Dorsolateral prefrontal cortex (tissue), 122 donors: ENCODE measurements at places on chromosomes 4 and X. TPM values are rescaled to one million over a fixed set of nuclear protein-coding genes. Genes with fewer than 3 reads are reported as not detected.

Gene IL2RG
- total RNA-seq: 4.3 TPM

DNA sequence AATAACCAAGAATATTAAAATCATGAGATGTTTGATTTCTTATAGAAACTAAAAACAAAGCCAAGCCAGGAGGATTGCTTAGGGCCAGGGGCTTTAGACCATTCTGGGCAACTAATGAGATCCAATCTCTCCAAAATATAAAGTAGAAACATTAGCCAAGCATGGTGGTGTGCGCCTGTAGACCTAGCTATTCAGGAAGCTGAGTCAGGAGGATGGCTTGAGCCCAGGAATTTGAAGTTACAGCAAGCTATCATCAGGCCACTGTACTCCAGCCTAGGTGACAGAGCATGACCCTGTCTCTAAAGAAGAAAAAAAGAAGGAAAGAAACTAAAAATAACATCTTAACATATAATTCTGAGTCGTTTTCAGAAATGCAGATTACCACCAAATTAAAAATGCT, 96.7 kb downstream of the NAF1 start:
- DNase-seq: no peak

DNA sequence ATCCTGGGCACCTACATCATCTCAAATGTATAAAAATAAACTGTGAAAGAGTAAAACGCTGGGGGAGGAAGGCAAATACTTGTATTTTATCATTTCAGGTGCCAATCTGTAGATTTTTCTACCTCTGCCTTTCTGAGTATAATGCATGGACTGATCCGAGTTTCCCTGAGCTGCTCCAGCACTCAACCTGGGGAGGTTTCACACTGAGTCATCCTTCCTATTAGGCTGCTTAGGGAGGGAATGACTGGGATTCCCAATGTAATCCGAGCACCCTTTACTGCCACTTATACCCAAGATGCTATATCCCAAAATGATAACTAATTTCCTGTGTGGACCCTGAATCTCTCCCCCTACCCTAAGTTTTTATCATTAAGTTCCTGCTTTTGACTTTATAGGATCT, 126.6 kb downstream of the HNRNPD start:
- DNase-seq: no peak

DNA sequence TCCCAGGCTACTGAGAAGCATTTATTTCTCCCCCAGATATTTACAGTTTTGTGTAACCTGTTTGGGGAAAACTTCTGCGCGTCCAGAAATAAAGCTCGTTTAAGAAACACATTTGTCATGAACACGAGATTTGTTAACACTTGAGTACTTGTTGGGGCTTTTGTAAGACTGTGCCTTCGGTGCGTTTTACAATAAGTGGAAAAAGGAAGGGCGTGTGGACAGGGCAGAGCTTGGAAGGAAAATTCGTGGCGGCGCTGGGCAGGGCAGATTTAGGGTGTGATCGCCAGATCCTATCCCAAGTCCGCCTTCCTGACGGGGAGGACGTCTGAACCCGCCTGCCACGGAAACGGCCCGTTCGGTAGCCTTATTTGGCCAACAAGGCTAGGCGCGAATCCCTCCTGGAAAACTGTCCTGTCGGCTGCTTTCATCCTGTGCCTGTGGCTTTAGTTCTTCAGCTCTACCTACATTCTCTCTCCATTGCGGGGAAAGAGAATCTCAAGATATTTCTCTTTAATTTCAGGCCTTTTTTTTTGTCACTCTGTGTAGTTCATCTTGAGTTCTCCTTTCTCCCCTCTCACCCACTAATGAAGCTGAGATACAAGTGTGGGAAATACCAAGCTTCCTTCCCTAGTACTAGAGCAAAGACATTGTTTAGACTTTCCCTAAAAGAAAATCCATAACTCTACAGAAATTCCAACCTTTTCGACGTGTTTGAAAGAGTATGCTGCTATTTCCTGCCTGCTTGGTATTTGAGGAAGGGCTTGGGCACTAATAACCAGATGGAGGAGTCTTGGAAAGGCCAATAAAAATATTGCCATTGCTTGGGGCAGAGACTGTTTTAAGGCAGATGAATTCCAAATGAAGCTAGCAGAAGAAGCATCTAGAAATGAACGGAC, 982 bp downstream of the PDLIM5 start:
- no peak for DNase-seq

GRCh38 chrX:94854251-94854650, 1180.2 kb downstream of the FAM133A start:
- DNase-seq: no peak

- DNase-seq: no peak
Measured at GRCh38 chr4:40427128-40427527, 92.0 kb downstream of the CHRNA9 start.

- no peak for DNase-seq
Measured at GRCh38 chrX:119573222-119573621, 1.1 kb upstream of the UBE2A start.

DNA sequence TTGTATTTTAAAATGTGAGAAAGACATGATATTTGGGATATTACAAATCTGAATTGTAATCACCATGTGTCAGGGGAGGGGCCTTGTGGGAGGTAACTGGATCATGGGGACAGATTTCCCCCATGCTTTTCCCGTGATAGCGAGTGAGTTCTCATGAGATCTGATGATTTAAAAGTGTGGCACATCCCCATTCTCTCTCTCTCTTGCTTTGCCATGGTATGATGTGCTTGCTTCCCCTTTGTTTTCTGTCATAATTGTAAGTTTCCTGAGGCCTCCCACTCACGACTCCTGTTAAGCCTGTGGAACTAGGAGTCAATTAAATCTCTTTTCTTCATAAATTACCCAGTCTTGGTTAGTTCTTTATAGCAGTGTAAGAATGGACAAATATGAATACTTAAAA, 39.0 kb downstream of the CCDC158 start:
- DNase-seq: no peak

GRCh38 chrX:152028579-152028978, 54.1 kb upstream of the GABRE start:
- DNase-seq: no peak

Gene SOWAHB
- total RNA-seq: 8.3 TPM

GRCh38 chrX:105662248-105662647, 160.1 kb upstream of the NRK start:
- no peak for DNase-seq

Gene PAGE2
- total RNA-seq: not detected

DNA sequence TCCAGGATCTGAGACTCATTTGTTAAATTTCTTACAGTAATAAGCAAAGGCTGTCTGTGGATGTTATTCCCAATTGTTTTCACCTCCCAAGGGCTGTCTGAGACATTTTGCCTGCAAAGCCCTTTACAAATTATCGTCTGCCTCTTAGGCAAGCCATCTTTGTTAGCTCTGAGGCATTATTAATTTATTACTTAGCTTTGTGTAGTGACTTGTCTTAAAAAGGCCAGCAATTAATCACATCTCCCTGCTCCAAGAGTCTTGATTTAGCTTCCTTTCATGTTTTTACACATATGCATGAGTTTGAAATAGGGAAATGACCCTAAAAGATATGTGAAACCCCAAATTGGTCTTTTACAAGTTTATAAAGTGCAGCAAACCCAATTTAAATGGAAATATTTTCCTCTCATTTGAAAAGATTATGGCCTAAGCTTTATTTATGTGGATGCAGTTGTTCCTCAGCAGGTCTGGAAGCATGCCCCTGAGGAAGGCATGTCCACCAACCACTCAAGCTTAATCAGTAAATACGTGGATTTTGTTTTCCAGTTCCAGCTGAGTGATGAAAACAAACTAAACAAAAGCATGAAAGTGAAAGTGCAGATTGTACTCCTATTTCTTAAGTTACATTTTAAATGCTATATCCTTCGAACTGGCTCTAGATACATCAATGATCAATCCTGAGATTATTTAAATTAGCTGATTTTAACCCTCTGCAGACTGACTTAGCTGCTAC, 173.6 kb upstream of the LNX1 start:
- no peak for DNase-seq

GRCh38 chr4:48095441-48095840, 38.6 kb downstream of the TXK start:
- DNase-seq: no peak

DNA sequence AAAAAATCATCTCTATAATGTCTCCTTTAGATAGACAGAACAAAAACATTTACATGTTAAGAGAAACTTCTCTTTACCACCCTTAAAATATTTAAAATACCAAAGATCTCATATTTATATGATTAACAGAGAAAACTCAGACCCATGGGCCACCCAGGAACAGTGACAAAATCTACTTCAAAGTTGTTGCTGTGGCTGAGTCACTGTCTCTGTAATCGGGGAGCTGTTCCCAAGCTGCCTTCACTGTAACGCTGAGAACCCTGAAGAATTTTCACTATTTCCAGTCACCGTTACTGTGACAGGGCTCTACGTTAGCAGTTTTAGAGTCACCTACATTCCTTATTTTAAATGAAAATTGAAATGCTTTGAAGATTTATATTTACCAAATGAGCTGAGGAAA, 9.0 kb upstream of the DAPP1 start:
- no peak for DNase-seq

DNA sequence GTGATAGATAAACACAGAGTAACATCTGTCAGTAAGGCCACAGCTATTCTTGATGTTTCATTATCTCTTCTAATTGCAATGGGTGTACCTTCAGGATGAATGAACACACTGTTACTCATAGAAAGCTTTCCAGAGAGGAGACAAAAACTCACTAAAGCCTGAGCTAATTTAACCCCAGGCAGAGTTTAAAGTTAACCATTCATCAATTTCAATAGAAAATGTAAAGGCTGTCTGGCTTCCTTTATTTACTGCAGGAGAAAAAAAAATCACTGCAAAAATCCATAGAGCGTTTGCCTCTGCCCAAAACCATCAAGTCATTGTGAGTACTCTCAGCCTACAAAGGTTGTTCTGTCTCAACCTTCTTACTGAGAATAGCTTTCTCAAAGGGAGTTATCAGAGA, 376.9 kb downstream of the PPP4R3C start:
- DNase-seq: no peak

GRCh38 chr4:132332932-132333723, 816.0 kb upstream of the PCDH10 start:
- DNase-seq: no peak

Gene TMPRSS11B
- total RNA-seq: not detected

DNA sequence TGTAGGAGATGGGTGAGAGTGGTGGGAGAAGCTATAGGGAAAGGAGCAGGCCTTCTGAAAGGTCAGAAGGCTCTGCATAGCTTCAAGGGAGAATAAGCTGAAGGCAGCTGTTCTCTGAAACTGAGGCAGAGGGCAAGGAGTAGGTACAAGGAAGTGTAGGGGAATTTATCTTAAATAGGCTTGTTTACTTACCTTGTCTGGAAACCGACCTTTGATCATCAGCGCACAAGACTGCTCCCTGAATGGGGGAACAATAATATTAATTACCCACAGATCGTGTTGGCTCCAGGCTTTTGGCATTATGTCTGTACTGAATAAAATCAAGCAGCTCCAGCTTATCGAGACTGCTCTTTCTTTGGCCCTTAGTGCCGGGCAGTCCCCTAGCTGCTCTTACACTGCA, 175.5 kb upstream of the MAGEB16 start:
- DNase-seq: no peak

DNA sequence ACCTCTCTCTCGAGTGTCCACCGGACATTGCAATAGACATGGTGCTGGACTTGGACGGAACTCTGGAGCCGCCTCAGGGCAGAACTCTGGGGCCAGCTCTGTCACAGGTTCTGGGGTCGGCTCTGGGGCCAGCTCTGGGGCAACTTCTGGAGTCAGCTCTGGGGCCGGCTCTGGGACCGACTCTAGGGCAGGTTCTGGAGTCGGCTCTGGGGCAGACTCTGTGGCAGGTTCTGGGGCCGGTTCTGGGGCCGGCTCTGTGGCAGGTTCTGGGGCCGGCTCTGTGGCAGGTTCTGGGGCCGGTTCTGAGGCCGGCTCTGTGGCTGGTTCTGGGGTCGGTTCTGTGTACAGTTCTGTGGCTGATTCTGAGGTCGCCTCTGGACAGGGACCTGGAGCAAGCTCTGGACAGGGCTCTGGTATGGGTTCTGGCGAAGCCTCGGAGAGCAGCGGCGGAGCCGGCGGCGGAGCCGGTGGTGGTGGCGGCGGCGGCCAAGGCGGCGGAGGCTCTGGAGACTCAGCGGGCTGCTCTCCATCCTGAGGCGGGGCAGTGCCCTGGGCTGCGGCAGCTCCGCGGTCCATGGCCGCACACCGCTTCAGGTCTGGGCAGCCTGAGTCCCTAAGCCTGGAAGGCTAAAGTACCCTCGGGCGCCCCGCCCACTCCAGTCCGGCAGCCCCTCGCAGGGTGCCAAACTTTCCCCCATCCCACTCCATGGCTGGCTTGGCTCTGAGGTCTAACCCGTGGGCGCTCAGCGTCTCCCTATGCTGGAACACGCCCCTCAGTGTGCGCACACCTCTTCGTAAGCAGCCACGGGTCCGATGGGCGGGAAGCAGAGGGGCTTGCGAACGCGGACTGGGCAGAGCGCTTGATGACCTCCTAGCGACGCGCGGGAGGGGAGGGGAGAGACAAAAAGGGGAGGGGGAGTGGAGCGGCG, at the start of gene DGKK:
TSS of gene DGKK (minus strand) at position 723 of the 929 bp plus-strand sequence. CDS start at position 576, 147 bp downstream.
- no peak for DNase-seq

DNA sequence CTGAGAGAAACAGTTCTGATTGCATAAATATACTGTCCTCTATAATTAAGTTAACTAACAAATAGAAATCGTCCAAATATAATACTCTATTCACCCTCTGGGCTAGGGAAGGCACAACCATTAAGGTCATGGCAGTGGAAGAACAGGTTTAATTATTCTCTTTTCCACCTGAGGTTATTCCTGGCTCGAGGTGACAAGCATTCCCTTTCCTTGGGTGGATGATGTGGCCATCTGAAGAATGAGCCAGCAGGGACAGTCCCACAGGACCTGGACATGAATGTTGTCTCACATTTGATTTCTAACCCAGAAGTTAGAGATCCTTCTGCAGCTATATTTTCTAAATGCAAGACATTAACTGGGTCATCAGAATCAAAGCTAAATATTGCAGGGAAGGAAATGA, 5.5 kb downstream of the IBSP start:
- DNase-seq: no peak

DNA sequence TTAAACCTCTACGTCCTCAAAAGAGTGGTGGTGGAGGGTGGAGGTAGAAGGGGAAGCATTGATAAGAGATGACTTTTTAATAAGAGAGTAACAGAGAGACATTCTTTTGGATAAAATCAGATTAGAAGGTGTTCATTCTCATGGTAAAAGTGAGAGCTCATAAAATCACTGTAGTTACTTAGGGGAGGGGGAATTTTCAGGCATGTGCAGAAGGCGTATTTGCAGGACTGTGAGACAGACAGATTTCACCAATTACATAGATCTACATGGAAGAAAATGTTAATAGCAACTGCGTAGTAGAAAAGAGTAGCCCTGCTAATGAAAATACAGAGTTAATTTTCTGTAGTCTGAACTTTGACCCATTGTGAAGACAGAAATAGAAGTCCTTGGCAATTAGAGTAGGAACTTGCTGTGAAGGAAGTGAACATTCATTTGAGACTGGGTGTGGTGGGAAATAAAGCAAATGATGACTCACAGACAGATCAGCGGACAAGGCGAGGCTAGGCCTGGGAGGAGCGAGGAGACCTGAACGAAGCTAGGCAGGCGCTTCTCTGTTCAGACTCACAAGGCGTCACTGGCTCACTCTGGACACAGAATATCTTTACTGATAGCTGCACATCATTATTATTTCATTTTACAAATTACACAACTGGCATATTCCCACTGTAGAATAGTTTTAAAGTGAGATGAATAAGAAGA, 57.2 kb upstream of the FAM9C start:
- no peak for DNase-seq
